ENCODE measurements at places on chromosomes 1 and 21. TPM values are rescaled to one million over a fixed set of nuclear protein-coding genes. Genes with fewer than 3 reads are reported as not detected.

The RAB25 gene
- total RNA-seq = not detected

The NPHP4 gene
- total RNA-seq = 3.6 TPM

DNA sequence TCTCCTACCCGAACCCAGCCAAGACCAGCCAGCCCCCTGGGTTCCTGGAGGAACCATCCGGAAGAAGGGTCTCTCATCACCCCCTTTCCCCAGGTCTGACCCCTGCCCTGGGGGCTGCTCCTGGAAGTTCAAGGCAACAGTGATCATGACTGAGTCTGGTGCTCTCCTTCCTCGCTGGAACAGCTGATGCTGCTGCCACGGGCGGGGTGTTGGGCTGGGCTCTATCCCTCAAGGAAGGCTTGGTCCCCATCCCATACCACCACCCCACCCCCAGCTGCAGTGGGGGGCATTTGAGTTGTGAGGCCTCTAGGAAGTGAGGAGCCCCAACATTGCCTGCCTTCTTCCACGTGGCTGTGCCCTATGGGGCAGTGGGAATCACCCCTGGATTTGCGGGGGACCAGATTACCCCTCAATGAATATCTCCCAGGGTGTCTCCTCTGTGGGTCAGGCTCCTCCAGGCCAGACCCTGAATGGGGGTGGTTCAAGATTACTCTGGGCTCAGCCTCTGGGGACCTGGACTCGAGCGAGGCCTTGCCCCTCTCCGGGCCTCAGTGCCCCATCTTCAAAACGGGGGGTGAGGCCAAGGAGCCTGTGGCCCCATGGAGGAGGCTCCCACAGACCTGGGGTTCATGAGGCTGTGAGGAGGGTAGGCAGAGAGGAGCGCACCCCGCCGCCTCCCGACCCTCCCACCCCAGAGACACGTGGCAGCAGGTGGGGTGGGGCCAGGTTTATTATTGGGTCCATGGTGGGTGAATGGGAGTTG, 2.8 kb downstream of the MASP2 start:
- DNase-seq = no peak

DNA sequence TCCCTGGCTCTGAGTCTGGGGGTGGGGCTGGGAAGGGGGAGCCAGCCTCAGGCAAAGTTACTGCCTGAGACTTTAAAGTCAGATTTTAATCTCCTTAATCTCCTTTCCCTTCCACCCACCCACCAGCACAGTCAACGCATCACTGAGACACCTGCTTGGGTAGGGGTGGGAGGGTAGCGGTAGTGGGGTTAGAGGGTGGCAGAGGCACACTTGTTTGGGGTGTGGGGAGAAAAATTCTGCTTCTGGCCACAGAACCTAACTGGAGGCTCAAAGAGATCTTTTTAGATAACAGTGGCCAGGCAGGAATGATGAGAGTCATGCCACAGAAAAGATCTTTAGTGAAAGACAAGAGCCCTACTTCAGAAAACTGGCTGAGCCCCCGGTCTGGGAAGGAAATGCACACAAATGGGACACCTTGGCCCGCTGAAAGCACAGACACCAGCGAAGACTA, 44.1 kb downstream of the CD247 start:
- DNase-seq = no peak

DNA sequence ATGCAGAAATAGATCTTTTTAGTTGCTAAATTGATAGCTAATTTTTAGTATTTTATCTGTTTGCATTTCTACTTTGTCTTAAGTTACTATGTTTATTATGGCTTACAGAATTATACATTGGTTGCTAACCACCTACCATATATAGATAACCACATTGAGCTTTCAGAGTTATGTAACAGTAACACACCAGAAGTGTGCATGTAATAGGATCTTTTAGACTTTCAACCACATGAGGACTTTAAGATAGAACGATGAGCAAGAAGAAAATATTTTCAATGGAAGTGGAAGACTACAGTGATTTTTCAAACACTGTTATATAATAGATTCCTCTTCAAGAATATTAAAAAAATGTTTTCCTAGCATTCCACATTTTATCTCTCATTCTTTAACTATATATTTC, 28.8 kb downstream of the TOR1AIP1 start:
- DNase-seq = no peak

The CENPF gene
- 182 TPM for total RNA-seq

The CATSPERE gene
- total RNA-seq = not detected

DNA sequence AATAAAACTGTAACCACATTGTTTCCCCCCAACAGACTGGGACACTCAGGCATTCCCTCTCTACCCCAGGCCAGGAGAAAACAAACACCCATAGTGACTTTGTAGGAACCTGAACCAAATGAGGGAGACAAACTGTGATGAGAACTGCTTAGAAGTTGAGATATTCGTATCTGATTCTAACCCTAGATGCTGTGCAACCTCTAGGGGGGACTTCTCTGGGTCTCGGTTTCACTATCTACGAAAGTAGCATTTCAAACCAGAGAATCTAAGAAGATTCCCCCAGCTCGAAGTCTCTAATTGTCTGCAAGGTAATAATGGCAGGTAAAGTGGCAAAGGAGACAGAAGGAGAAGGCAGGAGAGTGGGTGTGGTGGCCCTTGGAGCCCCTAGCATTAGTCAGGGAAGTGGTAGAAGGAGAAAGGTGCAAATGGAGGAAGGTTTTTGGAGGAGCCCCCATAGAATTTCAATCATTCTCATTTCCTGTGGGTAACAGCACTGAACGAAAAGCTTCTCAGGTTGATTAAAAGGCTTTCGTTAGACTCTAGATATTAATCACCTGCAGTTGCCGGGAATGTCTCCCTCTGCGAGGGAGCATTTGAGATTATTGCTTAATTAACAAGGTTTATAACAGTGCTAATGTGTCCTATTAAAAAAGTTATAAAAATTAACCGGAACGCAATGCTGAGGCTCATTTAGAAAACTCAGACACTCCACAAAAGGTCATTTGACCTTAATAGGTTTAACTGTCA, 46.4 kb downstream of the BEND5 start:
- no peak for DNase-seq

The CYP4A11 gene
- total RNA-seq = not detected

GRCh38 chr21:41923631-41924367, 30.0 kb downstream of the C2CD2 start:
- no peak for DNase-seq

GRCh38 chr1:98054786-98055185, 134.0 kb upstream of the DPYD start:
- DNase-seq = no peak

The BNIPL gene
- 0.75 TPM for total RNA-seq

The SPRR1B gene
- not detected for total RNA-seq

GRCh38 chr1:186880982-186881381, 52.2 kb downstream of the PLA2G4A start:
- DNase-seq = no peak

DNA sequence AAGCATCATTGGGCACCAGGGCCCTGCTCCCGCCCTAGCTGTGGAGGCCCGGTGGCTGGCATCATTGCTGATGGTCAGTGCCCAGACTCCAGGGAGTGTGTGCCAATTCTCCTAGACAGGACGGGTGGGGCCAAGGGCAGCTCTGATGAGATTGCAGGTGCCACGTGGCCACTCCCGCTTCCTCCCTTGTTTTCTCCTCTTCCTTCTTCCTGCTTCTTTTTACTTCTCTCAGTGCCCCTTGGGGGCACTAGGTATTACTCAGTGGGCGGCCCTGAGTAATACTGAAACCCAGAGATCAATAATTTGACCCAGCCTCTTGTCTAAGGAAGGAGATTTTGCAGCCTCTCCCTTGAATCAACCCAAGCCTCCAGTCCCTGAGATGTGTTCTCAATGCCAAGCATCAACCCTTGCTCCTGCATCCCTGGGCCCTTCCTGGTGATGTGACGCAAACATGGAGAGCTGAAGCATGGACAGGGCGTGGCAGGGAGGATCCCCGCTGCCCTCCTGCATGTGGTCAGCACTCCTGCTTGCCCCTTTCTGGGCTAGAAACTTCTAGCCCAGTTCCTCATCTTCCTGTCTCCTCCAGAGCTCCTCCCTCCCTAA, 32.4 kb downstream of the CDK18 start:
- no peak for DNase-seq

The RXRG gene
- total RNA-seq = not detected

The NR0B2 gene
- not detected for total RNA-seq

DNA sequence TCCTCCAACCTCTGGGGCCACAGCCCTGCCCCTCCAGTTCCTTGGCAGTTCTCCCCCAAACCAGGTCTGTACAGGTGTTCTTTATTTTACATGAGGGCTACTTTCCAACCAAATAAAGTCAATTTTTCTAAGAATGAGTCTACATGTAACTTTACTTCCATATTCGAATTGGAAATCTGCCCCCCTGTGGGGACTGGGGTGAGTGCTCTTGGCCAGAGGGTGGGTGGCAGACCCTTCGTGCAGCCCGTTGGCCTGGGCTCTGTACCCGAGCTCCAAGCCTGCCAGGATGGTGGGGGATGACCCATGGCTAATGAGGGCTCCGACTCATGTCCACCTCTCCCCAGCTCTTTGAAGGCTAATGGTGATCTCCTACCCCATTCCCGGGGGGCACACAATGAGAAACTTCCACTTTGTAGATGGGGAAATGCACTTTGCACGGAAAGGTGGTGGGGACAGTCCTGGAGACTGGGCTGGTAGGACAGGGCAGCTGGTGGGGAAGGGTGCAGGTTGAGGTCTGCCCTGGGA, 589 bp upstream of the CATSPER4 start:
- DNase-seq = no peak

The SLC30A7 gene
- 13.4 TPM for total RNA-seq

- DNase-seq = no peak
These were observed 43.6 kb downstream of the RAP1GAP start for GRCh38 chr1:21625390-21626190.

DNA sequence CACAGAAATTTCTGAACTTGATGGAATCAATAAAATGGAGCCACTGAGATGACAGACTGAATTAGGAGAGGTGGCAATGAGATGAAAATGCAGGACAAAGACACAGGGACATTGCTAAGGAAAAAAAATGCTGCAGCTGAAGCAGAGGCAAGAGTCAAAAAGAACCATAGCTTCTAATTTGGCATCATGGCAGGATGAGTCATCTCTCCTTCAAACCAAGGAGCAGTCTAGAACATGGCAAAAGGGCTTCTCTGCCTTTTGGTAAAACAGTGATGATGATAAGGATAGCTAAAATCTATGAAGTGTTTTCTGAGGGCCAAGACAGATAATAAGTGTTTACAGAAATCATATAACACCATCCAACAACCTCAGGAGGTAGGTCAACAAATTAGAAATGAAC, 16.8 kb downstream of the SLC19A2 start:
- DNase-seq = no peak

DNA sequence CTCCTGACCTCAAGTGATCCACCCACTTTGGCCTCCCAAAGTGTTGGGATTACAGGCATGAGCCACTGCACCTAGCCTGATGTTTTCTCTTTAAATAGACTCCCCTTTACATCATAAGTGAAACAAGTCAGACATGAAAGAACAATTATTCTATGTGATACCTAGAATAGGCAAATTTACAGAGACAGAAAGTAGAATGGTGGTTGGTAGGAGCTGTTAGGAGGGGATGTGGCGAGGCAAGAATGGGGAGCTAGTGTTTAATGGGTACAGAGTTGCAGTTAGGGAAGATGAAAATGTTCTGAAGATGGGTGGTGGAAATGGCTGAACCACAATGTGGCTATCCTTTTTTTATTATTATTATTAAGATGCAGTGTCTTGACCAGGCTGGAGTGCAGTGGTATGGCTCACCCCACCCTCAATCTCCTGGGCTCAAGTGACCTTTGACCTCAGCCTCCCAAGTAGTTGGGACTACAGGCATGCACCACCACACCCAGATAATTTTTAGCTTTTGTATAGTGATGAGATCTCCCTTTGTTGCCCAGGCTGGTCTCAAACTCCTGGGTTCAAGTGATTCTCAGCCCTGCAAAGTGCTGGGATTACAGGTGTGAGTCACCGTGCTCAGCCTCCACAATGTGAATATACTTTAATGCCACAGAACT, 28.4 kb downstream of the ELF3 start:
- DNase-seq = no peak

DNA sequence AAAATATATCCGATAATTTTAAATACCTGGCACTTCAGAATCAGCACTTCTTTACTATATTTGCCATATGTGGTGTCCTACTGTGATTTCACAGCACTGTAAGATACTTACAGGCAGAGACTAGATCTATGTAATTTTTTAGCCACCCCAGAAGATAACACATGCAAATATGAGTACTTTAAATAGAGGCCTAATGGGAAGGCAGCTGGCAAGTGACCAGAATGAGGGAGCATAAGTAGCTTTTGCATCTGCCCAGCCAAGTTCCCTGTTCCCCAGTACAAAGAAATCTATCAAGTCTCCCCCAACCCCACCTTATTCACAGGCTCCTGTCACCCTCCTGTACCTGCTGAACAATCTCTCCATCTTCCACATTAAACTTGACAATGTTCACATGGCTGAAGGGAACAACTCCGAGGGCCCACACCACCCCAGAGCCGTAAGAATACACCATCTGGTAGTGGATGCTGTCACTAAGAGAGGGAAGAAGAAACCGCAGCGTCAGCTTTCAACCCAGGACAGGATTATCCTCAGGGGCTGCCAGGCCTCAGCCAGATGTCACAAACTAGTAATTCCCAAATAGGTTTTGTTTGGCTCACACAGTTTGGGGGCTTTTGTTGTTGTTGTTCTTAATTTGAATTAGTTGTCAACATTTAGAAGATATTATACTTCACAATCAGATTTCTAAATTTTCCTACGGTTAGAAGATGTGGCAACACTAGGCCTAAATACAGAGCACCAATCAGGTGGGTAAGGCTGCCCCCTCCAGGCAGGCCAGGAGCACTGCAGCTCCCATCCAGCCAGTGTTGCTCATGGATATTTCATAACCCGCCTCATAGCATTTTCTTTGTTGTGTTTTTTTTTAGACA, 10.4 kb downstream of the EMC1 start:
- peak; percentile 19 for DNase-seq

- DNase-seq = no peak
These were observed 369.1 kb downstream of the S1PR1 start for GRCh38 chr1:101605878-101606277.

GRCh38 chr1:115529216-115529897, 112.4 kb upstream of the VANGL1 start:
- no peak for DNase-seq

DNA sequence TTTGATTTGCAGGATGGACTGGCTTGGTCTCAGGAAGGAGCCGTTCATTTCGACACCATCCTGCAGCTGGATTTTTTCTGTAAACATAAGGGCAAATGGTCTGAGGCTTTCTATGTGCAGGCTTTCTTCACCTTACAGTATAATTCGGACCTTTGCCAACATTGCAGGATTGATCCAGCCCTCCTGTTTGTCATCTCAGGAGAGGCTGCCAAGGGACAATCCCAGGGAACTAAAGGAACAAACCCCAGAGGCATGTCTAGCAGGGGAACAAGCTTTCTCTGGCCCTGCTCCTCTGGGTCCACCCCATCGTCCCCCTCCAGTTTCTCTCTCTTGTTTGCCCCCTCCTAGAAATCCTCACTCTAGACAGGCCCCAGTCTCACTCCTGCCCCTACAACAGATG, 24.8 kb upstream of the GBP6 start:
- DNase-seq = no peak

The GPR37L1 gene
- not detected for total RNA-seq

The ZSWIM5 gene
- not detected for total RNA-seq
